ENCODE measurements at places on chromosomes 13 and 19.

DNA sequence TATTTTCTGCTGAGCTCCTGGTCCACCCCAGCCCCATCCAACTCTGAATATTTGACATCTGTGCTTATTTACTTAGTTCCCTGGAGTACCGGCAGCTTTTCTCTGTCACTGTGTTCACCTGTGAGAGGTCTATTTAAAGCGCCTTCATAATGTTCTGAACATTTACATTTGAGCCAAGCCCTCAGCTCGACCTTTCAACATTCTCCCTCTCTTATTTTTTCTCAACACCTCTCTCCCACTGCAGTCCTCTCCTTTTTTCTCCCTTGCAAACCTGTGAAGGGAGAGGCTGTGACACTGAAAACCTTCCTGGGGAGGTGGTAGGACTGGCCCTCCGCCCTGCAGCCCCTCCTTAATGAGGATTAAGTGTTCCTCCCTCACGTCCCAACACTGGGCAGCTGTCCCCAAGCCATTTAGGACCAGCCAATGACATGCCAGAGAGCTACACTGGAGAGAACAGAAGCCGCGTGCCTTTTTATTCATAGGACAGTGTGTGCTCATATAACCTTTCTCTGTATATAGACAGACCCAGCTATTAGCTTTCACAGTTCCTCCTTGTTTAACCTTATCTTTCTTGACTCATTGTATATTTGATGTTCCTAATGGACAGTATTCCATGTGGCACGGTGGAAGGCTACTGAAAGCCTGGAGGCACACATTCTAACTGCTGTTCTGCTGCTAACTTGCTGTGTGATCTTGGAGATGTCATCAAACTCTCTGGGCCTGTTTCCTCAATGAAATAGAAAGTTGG is 134.8 kb downstream of the NUFIP1 start:
- no peak for DNase-seq

DNA sequence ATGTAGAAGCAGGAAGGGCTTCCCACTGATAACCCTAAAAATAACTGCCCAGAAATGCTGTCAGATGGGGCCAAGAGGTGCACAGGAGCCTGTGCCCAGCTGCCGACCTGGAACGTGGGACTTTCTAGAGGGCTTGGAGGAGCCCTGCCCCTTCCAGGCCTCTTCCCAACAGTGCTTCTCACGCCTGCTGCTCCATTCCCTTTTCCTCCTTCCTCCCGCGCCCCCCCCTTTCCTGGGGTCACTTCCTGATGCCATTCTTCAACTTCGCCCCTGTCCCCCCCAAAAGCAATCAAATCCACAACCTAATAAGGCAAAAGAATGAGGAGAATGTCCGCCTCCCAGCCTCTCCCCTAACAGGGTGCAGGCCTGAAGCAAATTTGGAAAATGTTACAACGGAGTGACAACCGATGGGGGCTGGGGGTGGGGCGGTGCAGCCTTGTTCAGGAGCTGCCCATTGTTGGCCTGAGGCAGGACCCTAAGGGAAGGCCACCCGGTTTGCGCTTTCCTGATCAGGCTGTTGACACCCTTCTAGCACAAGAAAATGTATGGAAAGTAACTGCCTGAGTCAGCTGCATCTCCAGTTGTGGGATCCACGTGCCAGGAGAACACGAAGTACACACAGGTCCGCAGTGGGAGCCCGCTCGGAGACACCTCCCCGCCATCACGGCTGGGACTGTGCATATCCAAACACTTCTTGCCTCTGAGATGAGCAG is 18.7 kb downstream of the ACTN4 start:
- DNase-seq, result no peak

DNA sequence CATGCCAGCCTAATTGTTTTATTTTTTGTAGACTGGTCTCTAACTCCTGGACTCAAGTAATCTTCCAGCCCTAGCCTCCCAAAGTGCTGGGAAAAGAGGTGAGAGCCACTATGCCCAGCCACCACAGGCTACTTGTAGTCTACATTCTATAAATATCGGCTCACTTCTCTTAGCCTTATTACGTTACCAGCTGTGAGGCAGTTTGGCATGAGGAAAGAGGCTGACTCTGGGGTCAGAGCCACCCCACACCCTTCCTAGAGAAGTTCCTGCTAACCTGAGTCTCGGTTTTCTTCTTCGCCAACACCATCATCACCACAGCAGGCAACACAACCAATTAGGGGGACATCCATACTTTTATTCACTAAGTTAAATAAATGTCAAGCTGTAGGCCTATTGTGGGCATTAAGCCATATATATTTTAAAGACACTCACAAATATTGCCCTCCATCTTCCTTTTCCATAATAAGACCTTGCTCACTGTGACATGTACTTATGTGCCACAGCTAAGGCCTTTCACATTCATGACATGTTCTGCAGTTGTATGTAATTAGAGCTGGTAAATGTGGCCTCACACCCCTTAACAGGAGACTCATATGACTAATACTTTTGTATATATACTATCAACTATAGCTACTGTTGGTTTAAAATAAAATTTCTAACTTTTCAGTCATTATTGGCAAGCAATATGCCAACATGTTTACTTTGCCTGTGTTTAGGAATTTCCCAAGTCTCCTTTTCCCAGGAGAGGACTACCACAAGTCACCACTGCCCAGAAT is 5.7 kb downstream of the SLC25A30 start:
- peak; percentile 51 for DNase-seq

- DNase-seq, result no peak
Observed at GRCh38 chr13:99264051-99264450, 5.9 kb upstream of the GPR18 start.

GRCh38 chr13:105033999-105034398 is 1501.5 kb downstream of the EFNB2 start:
- no peak for DNase-seq

- DNase-seq, result peak; percentile 44
Observed at GRCh38 chr19:46009530-46010510, 13.0 kb downstream of the PGLYRP1 start.

DNA sequence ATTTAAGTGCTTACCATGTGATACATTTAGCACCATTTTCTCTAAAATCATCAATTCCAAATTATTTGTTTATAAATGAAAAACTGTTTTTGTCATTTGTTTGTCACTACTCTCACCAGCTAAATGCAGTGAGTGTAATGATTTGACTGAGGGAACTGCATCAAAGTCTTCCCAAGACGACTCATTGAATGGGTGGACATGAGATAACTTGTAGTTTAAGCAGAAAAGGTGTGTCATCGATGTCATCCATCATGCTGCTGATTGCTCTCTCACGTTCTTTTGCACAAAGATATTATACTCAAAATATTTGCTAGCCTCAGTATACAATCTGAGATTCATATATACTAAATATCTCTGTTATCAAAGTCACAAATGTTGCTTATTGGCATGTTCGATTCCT is 366.5 kb downstream of the IRS2 start:
- DNase-seq, result no peak

DNA sequence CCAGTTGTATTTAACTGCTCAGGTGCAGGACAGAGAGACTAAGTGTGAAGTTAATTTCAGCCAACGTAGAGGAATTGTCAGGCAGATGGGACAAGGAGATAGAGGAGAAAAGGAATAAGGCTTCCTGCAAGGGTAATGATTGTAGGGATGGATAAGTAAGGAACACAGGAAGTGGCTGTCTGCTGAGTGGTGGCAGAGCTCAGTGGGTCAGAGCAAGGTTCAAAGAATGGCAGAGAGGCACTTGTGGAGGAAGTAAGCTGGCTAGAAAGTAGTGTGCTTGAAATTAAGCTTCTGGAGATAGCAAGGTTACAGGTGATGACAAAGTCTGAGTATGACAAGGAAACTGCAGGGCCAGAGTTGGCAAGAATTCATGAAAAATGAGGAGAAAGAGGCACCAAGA is 47.9 kb downstream of the USPL1 start:
- DNase-seq, result no peak

- peak; percentile 35 for DNase-seq
Observed at GRCh38 chr13:100517728-100518127, 70.9 kb downstream of the GGACT start.

DNA sequence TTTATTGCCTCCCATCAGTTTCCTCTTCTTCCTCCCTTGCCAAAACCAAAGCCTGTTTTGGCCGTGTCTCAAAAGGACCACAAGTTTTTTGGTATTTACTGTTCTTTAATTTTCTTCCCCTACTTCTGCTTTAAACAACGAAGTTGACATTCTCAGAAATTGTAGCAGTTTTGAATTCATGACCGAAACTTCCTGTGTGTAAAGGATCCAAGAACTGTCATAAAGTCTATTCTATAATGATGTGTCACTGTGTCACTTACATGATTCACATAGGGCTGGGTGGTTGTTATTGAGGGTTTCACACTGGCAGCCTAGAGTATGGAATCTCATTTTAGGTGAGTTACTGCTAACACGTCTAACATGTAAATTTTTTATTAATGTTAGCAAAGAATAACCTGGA is 741.0 kb upstream of the KLHL1 start:
- no peak for DNase-seq

- no peak for DNase-seq
Observed at GRCh38 chr19:11093689-11094238, 4.5 kb downstream of the LDLR start.

DNA sequence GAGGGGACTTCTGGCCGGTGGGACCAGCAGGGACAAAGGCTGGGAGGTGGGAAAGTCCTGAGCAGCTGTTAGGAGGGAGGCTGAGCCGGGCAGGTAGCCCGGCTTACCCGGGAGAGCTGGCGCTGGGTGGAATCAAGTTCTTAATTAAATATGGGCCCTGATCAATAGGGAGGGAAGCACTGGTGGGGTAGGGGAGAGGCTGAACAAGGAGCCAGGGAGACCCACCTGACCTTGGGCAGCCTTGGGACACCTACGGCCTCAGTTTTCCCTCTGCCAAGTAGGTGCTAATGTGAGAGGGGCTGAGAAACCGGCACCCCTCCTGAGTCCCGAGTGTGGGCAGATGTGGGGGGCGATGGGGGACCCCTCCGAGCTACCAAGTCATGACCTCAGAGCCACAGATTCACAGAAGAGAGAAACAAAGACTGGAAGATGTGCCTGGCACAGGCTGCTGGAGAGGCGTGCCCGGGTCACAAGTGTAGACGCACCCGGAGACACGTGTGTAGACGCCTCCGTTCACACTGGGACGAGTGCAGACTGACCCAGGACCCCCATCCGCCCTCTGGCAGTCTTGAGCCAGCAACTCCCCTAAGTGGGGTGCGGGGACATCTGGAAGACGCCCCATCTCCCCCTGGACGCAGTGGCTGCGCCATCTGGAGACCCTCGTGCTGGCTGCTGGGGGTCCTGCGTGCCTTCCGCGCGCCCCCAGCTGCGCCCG is 8.4 kb downstream of the ONECUT3 start:
- no peak for DNase-seq

GRCh38 chr19:11373166-11373884 is 1.1 kb upstream of the SWSAP1 start:
- no peak for DNase-seq

GRCh38 chr13:51793570-51794271 is 10.2 kb downstream of the DHRS12 start:
- peak; percentile 67 for DNase-seq

GRCh38 chr19:1774989-1775772 is 21.9 kb downstream of the ONECUT3 start:
- DNase-seq, result no peak

DNA sequence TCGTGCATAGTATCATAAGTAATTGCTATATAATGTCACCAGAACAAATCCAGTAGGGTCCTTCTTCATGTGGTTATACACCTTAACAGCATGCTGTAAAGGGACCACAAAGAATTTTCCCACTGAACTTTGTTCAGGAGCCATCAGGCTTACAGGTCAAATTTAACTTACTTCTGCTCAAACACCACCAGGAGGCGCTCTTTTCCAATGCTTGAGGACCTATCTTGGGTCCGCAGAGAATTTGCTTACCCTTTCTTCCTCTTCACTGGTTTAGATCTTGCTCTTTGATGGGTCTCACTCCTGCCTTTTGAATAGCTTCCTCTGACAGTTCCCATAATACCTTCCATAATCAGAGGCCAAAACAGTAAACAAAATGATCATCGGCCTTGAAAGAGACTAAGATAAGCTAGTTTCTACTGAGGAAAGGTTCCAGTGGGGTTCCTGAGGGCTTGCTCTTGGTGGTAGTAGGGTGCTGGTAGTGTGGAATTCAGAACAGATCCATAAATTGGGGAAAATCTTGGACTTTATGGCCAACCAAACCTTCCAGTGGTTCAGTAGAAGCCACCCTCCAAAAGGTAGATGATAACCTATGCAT is 37.4 kb downstream of the SCGB2B2 start:
- DNase-seq, result peak; percentile 70

GRCh38 chr13:30881191-30881651 is 24.9 kb upstream of the MEDAG start:
- DNase-seq, result no peak

- DNase-seq, result no peak
Observed at GRCh38 chr13:84933797-84934196, 865.4 kb downstream of the SLITRK6 start.

- no peak for DNase-seq
Observed at GRCh38 chr13:23203516-23203915, 22.7 kb downstream of the SGCG start.

DNA sequence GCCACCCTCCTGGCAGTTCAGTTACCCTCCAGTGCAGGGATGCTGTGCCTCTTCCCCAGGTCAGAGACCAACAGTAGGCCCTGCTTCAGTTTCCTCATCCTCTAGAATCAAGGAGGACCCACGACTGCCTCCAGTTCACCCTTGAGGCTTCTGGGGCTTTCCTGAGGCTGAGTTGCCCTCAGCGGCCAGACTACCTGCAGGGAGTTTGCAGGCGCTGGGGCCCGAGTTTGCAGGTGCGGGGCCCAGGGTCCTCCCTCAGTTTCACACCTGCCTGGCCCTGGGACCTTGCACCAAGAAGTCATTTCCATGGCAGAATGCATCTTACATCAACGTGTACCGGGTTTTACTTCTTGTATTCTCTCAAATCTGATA is 38.9 kb upstream of the C19orf12 start:
- DNase-seq, result no peak

Measured in inflammatory macrophage treated with lipopolysaccharide for 4 hours (primary cell).